ENCODE measurements at places on chromosomes 13 and 19.

DNA sequence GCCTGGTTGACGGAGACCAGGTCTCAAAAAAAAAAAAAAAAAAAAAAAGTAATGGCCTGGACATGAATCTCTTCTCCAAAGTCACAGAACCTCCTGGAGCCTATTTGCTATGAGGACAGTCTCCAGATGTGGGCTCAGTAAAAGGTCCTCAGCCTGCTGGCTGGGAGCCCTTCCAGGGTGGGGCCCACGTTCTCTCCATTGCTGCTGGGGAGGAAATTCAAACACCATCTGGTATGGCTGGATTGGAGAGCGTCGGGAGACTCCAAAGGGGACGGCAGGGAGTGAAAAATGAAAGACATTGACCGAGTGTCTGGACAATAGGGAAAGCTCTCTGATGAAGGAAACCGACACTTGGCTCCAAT lies 1.3 kb upstream of the PBX4 start:
- no peak for DNase-seq

GRCh38 chr13:76745261-76746200 lies 140.7 kb downstream of the KCTD12 start:
- no peak for DNase-seq

DNA sequence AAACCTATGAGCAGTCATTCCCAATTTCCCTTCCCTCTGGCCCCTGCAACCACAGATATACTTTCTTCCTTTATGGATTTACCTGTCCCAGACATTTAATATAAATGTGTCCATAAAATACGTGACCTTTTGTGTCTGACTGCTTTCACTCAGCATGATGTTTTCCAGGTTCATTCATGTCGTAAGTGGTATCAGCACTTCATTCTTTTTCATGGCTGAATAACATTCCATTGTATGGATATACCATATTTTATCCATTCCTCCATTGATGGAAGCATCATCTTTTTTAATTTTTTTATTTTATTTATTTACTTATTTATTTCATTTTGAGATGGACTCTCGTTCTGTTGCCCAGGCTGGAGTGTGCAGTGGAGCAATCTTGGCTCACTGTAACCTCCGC lies 8.0 kb upstream of the PPP6R1 start:
- no peak for DNase-seq

- no peak for DNase-seq
Measured at GRCh38 chr13:59047546-59047945, 1116.2 kb downstream of the DIAPH3 start.

- DNase-seq = no peak
Measured at GRCh38 chr13:113162783-113163685, 4.6 kb downstream of the PROZ start.

- no peak for DNase-seq
Measured at GRCh38 chr19:1492474-1493006, 1.6 kb downstream of the REEP6 start.

DNA sequence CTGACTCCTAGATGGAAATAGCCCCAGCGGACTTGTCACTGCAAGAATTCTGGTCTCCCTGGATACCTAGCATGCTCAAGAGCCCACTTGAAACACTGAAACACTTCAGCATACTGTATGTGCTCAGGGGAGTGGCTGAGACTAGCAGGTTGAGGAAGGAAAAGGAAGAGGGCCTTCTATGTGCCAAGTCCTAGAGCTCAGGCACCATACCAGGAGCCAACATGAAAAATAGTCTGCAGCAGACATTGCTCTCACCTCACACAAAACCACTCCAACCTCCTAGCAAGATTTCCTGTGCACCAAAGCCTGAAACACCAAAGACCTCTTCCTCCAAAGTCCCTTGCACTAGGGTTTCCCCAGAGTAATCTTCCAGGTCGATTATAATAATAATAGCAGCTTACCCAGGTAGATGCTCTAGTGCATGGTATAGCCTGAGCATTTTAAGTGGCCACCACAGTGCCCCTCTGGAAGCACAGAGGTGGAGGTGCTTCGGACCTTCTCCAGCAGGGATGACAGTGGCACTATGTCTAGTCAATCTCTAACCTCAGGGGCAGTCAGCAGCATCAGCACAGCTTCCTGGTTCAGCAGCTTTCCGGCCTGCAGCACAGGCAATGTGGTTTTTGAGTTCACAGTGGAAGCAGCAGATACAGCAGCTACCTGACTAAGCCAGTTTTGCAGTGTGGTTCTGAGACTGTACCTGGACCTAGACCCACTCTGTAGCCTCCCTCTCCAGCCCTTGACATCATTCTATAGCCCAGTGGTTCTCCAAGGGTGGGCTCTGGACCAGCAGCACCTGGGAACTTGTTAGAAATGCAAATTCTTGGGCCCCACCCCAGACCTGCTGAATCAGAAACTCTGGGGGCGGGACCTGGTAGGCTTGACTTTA lies 45.6 kb upstream of the UBE2L5 start:
- no peak for DNase-seq

Measured in left ventricle myocardium inferior (tissue), 1 donor.